HT-29 (cell line): ENCODE measurements at places on chromosomes 5 and 9.

- no peak for DNase-seq
Measured at GRCh38 chr9:117121316-117121715, 293.5 kb downstream of the ASTN2 start.

- DNase-seq: no peak
Measured at GRCh38 chr9:34505370-34506120, 17.2 kb downstream of the ENHO start.

GRCh38 chr5:139658928-139659667 lies 10.9 kb downstream of the CXXC5 start:
- peak; percentile 52 for DNase-seq

DNA sequence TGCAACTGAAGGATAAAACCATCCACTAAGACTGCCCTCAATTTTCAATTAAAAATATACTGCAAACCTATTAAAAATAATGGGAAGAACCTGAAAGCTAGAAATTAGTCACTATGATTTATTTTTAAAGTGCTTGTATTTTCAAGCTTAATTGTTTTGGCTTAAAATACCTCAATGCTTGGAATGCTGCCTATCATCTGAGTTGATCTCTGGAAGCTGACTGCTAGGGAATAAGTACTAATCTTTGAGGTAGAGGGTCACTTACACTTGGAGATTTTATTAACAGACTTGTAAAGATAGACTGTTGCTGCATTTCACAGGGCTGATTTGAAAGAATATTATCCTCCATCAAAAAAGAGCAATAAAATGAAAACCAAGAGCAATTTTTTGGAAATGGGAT lies 6.2 kb downstream of the PCSK1 start:
- no peak for DNase-seq

GRCh38 chr5:90168399-90168798 lies 241.2 kb downstream of the CETN3 start:
- no peak for DNase-seq

DNA sequence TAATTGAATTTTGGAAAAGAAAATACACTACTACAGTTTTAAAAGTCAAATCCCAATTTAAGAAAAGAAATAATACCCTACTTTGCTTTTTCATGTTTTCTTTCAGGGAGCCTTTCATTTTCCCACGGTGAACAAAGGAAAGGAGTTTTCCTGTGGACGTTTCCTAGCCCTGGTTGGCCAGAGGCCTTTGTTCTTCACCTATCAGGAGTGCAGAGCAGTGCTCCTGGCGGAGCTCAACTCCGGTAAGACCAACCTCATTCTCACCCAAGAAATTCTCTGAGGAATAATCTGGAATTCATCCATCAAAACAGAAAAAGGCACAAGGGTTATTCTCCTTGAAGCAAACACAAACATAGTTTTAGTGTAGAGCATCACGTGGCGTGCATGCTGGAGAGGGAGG lies 248.9 kb downstream of the ADGRV1 start:
- no peak for DNase-seq

- no peak for DNase-seq
Measured at GRCh38 chr9:134215420-134215698, 51.0 kb upstream of the RNU6ATAC start.

GRCh38 chr5:68292316-68292715 lies 76.8 kb downstream of the PIK3R1 start:
- no peak for DNase-seq

- DNase-seq: peak; percentile 3
Measured at GRCh38 chr5:131323378-131323777, 59.5 kb downstream of the CDC42SE2 start.

- no peak for DNase-seq
Measured at GRCh38 chr5:140223567-140223966, 48.6 kb downstream of the CYSTM1 start.
